ENCODE measurements at places on chromosomes 2 and 18. TPM values are rescaled to one million over a fixed set of nuclear protein-coding genes. Genes with fewer than 3 reads are reported as not detected.

DLX1 gene
- 1.6 TPM for total RNA-seq

ALS2 gene
- 30.4 TPM for total RNA-seq

PFN4 gene
- 0.17 TPM for total RNA-seq

SCYGR4 gene
- not detected for total RNA-seq

LRATD1 gene
- total RNA-seq = 0.07 TPM

NEUROD1 gene
- total RNA-seq = not detected

AFTPH gene
- 29.6 TPM for total RNA-seq

CD207 gene
- total RNA-seq = not detected

SERPINB10 gene
- total RNA-seq = not detected

TXNDC9 gene
- total RNA-seq = 41.2 TPM

BCL2 gene
- 0.92 TPM for total RNA-seq

ABCG5 gene
- total RNA-seq = not detected

CD8B2 gene
- total RNA-seq = not detected

RAB17 gene
- 0.83 TPM for total RNA-seq

RGPD3 gene
- 0.20 TPM for total RNA-seq

SCLY gene
- 18.3 TPM for total RNA-seq

GPR75 gene
- 1.5 TPM for total RNA-seq

ALK gene
- total RNA-seq = 0.07 TPM

CHRND gene
- total RNA-seq = not detected

CAPN13 gene
- not detected for total RNA-seq

Data from smooth muscle cell of the pulmonary artery (primary cell).